ENCODE measurements at places on chromosomes 5 and 9.

GRCh38 chr9:131289301-131290035, at the start of gene PLPP7:
PLPP7 (plus strand) TSS chr9:131289723; CDS start chr9:131289998, 275 bp downstream.
- ATAC-seq = peak; percentile 99

GRCh38 chr5:129111351-129111750, 16.8 kb downstream of the ISOC1 start:
- no peak for ATAC-seq

GRCh38 chr5:411728-412127, 31.2 kb upstream of the EXOC3 start:
- ATAC-seq = no peak

- no peak for ATAC-seq
Measured at GRCh38 chr5:33817301-33817700, 74.5 kb downstream of the ADAMTS12 start.

GRCh38 chr9:133632806-133633680, 3.1 kb upstream of the DBH start:
- peak; percentile 42 for ATAC-seq

GRCh38 chr9:110978516-110978915, 59.8 kb downstream of the LPAR1 start:
- ATAC-seq = no peak

- ATAC-seq = no peak
Measured at GRCh38 chr9:122134822-122135528, 24.6 kb downstream of the NDUFA8 start.

- ATAC-seq = peak; percentile 80
Measured at GRCh38 chr5:177111720-177112394, 21.7 kb upstream of the NSD1 start.

- ATAC-seq = no peak
Measured at GRCh38 chr5:57626703-57627102, 144.1 kb upstream of the ACTBL2 start.

DNA sequence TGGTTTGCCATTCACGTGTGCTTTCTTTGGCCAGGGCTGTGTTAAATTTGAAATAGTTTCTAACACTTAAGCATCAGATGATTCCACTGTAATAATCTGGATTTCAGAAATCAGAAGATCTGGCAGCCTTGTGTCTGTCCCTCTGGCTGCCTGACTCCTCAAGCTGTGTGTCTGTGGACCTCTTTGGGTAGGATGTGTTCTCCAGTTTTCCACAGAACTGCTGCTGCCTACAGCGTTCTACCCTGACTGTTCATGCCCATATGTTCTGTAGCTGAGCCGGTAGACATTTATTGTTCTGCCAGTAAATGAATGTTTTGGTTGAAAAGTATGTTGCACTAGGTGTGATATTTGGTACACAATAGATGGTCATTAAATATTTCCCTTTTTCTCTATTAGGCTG, 81.3 kb downstream of the SH3GL2 start:
- ATAC-seq = no peak

DNA sequence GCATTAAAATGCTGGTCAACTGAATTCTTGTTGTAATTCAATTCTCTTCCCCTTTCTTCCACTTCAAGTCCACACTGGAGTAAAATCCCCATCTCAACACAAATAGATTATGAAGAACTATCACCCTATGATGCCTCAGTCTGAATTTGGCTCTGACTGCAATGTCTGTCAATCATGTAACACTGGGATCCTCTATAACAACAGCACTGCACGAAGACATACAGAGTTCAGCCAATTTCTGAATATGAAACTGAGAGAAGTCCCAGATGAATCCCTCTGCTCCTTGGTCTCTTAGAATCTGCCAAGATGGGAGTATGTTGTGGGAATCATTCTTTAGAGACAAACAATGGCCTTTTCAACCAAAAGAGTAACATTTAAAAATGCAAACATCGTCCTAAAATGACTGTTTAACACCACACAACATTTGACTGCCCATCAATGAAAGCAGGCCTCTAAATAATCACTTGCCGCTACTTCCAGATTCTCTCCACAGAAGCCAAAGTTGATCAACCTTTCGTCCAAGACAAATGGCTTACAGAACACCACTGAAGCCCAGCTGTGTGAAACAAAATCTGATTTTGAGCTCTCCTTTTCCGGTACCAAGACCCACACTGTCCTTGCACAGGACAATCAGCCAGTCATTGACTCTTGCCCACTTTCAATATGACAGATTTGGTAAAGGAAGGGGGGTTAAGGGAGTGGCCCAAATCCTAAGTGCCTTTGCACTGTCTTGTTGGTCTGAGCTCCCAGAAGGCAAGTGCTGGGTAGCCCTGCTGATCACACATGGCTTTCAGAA, 258.0 kb downstream of the EBF1 start:
- no peak for ATAC-seq

DNA sequence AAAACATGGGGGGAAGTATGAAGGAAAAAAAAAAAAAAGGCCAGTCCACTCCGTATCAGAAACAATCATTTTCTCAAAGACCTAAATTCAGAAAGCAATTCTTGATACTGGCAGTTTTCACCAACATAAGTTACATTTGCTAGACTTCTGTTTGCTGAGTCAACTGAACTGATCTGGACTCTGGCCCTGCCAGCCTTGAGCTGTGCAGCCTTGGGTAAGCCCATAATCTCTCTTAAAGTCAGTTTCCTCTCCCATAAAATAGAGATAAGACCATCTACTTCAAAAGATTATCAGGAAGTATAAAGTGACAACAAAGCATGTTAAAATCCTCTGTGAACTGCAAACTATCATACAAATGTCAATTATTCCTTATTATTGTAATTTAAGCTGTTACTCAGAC, 106.8 kb downstream of the MAPKAP1 start:
- ATAC-seq = no peak

DNA sequence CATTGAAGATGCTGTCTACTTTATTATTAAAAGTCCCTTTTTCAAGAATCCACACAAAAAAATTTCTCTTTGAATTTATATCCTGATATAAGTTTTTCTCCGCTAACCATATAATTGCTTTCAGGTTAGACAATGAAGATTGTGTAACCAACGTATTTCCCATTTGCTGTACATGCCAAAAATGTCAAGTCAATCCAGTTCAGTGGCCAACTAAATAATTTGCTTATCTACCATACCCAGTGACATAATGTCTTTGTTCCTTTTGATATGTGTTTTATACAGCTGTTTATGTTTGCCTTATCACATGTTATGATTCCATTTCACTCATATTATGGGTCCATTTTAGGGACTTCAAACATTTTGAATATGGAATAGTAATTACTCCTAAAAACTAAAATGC, 349.9 kb downstream of the EFNA5 start:
- ATAC-seq = no peak

GRCh38 chr5:139488260-139488659, 5.7 kb upstream of the STING1 start:
- ATAC-seq = no peak

- no peak for ATAC-seq
Measured at GRCh38 chr9:1231998-1232919, 182.1 kb downstream of the DMRT2 start.

DNA sequence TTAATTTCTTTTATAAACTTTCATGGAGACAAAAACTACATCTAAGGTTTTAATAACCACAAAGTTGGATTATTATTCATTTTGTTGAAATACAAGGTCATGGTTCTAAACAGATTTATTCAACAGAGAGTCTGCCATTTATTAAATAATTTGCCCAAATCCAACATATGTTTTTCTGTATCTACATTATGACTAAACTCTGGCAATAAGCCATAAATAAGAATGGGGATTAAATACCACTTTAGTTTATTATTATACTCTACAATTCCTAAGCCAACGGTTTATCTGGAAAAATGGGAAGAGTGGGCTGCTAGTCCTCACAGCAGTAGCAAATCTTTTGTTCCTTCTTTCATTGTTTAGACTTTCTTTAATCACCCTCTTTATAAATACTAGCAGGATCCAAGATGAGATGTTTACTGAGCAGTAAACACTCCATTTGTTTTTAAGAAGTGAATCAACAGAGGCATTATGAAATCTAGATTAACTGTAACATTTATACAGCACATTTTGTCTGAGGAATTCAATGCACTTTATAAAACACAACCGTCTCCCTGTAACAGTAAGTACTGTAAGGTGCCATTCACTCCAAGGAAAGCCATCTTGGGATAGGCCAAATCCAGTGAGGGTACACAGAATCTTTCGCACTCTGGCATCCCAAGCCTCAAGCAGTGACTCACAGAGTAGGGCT, 89.7 kb downstream of the DROSHA start:
- peak; percentile 63 for ATAC-seq

- ATAC-seq = no peak
Measured at GRCh38 chr5:180470361-180470760, 23.8 kb upstream of the CNOT6 start.

- no peak for ATAC-seq
Measured at GRCh38 chr9:114038724-114039313, 39.3 kb downstream of the AMBP start.

- ATAC-seq = peak; percentile 17
Measured at GRCh38 chr5:176810687-176811501, 535 bp downstream of the UNC5A start.

- no peak for ATAC-seq
Measured at GRCh38 chr5:54669285-54669684, 151.7 kb downstream of the SNX18 start.

DNA sequence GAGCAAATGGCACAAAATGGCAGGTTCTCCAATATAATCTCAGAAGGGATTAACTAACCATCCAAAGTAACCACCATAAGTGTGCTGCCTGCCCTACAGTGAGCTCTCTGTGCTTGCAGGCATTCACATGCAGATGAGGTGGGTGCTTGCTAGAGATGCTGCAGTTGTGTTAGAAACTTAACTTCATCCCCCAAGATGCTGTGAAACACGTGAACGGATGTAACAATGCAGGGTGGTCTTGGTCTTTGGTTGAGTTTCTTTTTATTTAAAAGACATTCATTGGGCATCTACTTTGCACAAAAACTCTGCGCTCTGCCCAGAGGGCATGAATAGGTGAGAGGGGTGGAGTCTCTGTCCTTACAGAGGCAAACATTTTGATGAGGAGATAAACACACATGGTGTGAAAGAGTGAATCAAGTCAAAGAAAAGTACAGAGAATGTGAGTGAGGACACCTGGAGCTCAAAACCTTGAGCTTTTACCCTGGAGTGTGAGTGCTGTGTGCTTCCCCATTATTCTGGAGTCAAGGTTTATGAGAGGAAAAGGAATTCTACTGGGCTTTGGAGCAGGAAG, 143.9 kb upstream of the DAP start:
- ATAC-seq = no peak

DNA sequence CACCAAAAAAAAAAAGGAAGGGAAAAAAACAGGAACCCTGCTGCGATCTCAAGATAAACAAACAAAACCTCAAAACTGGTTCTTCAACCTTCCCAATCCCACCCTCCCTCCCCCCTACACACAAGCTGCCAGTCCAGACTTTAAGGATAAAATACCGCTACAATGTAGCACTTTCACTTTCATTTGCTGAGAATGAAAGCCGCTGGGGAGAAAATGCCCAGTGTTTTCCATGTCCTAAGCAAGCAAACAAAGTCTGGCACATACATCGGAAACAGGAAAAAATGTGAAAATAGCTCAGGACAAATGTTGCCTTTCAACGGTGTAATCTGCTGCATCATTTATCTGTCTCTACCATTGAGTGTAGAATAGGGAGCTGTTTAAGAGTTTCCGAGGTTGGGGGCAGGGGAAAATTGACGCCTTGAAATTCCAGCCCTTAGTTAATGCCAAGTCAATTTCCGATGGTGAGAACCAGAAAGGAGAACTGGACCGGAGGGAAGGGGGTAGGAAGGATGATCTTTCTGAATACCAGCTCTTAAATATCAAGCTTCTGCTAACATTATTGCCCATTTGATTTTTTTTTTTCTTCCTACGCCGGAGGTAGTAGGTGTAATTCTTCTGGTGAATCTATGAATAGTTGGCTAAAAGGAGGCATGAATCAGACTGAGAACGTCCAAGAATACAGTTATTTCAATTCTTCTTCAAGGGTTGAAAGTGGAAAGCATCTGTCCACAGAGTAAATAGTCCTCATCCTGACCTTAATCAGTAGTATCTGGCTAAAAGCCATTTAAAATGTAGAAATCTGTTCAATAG, 1.2 kb upstream of the ADAMTS6 start:
- ATAC-seq = peak; percentile 34

GRCh38 chr9:13427587-13427986, 148.1 kb upstream of the MPDZ start:
- ATAC-seq = peak; percentile 27

DNA sequence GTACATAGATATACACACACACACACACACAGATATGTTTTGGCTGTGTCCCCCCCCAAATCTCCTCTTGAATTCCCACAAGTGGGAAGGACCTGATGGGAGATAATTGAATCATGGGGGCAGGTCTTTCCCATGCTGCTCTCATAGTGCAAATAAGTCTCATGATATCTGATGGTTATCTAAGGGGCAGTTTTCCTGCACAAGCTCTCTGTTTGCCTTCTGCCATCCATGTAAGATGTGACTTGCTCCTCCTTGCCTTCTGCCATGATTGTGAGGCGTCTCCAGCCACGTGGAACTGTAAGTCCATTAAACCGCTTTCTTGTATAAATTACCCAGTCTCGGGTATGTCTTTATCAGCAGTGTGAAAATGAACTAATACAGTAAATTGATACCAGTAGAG, 15.9 kb upstream of the ALDOB start:
- no peak for ATAC-seq

DNA sequence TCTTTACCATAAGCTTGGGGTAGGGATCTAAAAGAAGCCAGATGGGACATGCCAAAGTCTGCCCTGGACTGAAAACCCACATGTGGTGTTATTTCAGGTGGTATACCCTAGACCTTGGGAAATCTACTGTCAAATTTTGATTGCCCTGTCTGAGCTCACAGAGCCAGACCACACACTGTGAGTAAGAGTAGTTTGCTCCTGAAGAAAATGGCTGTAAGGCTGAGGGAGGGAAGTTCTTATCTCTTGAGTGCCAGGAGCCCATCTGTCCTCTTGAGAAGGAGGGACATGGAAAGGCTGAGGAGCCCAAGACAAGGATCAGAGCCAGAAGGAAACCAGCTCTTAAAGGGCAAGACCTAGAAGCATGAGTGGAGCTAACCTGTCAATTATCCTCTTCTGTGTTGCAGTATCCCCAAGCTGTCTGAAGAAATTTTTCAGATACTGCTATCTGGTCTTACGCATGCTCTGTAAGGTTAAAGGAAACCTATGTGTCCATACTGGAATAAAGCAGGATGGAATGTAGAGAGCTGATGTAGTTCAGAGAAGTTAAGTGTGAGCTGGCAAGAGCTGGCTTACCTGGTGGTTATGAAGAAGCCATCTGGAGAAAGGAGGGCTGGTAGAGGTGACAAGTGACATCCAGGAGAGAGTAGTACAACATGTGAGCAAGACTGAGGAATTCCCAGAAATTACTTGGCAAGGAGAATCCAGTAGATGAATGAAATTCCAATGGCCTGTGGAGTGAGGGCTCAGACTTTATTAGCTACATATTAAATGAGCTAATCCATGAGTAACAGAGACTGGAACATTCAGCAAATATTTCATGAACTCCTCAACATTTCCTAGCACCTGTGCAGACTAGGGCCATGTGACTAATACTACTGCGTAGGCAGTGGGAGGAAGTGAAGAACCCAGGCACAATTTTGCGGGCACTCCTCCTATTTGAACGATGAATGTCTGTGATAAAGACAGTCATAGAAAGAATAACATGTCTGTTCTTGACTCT, 389.1 kb upstream of the KIF2A start:
- ATAC-seq = no peak

GRCh38 chr9:73402081-73403028, 250.7 kb downstream of the ANXA1 start:
- no peak for ATAC-seq

Measured in SK-N-SH treated with all-trans-retinoic acid at 6 μM for 48 hours (cell line).